Central memory CD8-positive, alpha-beta T cell (primary cell): ENCODE measurements at places on chromosomes 13 and 19.

GRCh38 chr19:53554804-53555203, 16.9 kb downstream of the ZNF331 start:
- DNase-seq: no peak

DNA sequence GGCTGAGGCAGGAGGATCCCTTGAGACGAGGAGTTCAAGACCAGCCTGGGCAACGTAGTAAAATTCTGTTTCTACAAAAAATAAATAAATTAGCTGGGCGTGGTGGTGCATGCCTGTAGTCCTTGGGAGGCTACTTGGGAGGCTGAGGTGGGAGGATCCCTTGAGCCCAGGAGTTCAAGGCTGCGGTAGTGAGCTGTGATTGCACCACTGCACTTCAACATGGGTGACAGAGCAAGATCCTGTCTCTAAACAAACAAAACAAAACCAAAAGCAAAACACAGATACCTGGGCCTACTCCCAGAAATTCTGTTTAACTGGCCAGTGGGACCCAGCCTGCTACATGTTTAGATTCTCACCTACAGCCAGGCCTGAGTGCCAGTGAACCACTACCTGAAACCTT, 74.6 kb upstream of the MEDAG start:
- DNase-seq: no peak

DNA sequence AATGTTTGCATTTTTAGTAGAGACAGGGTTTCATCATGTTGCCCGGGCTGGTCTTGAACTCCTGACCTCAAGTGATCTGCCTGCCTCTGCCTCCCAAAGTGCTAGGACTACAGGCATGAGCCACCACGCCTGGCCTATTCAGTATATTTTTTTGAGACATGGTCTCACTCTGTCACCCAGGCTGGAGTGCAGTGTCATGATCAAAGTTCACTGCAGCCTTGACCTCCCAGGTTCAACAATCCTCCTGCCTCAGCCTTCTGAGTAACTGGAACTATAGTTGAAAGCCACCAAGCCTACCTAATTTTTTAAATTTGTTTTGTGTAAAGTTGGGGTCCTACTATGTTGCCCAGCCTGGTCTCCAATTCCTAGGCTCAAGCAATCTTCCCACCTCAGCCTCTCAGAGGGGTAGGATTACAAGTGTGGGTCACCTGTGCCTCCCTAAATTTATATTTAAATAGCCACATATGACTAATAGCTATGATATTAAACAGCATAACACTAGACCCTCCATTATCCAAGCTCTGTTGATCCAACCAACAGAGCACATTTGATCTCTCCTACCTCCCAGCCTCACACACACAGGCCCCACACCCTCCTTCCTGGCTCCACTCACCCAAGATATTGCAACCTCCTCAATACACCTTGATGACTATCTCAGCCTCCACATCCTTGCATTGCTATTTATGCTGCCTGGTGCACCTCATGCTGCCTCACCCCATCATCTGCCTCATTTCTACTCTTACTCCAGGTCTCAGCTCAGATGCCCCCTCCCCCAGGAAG, 2.1 kb upstream of the CEACAM19 start:
- no peak for DNase-seq

DNA sequence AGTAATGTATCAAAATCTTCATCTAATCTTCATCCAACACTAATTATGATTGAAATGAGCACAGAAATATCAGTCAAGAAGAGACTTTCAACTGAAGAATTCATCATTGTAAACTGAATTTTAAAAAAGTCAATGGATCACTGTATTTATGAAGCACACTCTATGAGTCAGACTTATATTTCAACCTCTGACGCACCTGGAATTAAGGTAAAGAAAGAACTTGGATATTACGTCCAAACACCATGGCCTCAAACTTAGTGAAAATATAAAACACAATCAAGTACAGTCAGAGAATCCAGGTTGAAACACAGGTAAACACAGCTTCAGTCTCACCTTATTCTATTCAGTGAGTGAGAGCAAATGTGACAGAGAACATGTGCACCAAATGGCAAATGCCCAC, 39.5 kb downstream of the MIPEP start:
- no peak for DNase-seq

- DNase-seq: peak; percentile 74
Observed at GRCh38 chr19:41531438-41532311, 44.3 kb upstream of the CEACAM21 start.

GRCh38 chr13:42378383-42378780, 106.4 kb downstream of the AKAP11 start:
- DNase-seq: no peak

GRCh38 chr13:77861741-77862140, 56.9 kb downstream of the EDNRB start:
- DNase-seq: no peak

- no peak for DNase-seq
Observed at GRCh38 chr19:3161453-3161852, 17.1 kb upstream of the S1PR4 start.

DNA sequence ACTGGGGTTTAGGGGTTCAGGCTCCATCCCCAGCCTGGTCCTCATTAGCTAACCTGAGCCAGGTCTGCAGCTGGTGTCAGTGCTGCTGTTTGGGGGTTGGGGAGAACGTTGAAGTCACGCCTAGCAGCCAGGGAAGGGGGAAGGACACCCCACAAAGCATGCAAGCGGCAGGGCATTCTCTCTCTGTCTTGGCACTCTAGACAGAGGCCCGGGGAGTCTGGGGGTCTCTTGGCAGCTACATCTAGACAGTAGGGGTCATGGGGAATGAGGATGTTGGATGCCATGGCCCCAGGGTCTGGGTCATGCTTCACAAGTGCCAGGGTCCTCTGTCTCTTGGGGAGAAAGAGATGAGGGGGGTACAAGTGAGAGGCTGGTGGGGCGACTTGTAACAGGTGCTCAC, 2.6 kb downstream of the ERICH4 start:
- no peak for DNase-seq

DNA sequence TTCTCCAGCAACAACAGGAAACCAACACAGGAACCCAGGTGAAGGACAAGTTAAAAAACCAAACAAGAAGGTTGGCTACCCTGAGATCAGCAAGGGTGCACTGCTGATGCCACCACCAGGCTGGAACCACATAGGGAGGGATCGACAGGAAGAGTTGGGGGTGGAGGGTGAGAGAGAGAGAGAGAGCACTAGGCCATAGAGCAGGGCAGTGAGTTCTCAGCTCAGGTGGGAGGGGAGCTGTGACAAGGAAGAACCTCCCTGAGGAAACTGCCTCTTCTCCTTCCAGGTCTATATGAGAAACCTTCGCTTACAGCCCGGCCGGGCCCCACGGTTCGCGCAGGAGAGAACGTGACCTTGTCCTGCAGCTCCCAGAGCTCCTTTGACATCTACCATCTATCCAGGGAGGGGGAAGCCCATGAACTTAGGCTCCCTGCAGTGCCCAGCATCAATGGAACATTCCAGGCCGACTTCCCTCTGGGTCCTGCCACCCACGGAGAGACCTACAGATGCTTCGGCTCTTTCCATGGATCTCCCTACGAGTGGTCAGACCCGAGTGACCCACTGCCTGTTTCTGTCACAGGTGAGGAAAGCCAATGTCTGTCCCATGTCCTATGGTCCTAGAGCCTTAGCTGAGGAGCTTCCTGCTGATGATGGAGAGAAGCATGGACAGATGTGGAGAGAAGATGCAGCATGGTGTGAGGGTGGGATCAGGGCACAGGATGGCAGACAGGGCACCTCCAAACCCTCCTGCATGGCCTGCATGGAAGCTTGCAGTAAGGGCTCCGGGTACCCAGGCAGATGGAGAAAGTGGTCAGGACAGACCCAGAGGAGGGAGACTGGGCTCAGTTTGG, 2.5 kb downstream of the KIR2DL4 start:
- DNase-seq: no peak

GRCh38 chr13:110394371-110394841, 87.3 kb downstream of the COL4A2 start:
- no peak for DNase-seq

DNA sequence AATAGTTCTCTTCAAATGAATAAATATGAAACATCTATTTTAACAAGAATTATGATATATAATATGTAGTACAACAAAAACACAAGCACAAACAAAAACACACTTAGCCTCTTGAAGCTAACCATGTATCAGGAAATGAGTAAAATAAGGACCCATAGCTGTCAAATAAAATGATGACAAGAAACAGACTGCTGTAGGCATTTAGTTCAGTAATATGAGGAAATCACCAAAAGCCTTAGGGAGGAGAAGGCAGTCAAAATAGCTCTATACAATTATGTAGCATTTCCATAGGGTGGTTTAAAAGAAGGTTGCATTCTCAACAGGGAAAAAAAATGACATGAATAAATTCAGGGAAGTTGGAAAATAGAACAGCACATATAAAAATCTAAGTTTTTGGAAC, 163.4 kb downstream of the PCDH20 start:
- no peak for DNase-seq

DNA sequence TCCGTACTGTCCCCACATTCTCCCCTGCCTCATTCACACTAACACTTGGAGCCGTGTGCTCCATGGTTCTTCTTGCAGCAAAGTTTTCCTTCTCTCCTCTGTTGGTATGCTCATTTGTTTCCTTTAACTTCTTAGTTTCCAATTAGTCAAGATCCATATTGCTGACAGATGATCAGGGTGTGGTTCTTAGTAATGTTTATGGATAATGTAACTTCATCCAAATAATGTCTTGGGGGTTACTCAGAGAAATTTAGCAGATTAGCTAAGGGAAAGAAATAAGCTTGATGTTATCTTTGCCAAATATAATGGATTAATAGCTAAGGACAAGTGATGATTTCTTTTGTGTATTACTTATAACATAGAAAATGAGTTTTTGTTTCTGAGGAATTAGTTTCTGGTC, 174.4 kb downstream of the NUFIP1 start:
- DNase-seq: no peak

- DNase-seq: no peak
Observed at GRCh38 chr13:49220036-49220855, at the start of gene MLNR. Gene MLNR (plus strand): TSS chr13:49220338. CDS start chr13:49220338, 0 bp downstream.

DNA sequence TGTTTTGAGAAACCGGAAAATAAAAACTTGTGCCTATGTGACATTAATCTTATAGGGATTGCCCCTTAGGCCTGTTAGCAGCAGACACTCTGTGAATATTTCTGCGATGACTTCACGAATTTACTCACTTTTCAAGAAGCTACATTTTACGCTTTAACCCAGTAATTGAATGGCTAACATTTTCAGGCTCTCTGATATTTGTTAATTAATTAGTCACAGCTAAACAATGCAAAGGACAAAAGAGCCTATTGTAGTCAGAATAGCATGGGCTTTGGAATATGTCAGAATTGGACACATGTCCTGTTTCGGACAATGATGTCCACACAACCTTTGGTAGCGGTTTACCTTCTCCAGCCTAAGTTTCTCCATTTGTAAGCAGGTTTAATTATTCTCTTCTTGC, 506.6 kb downstream of the EFNB2 start:
- no peak for DNase-seq

GRCh38 chr19:38769635-38770211, 3.6 kb downstream of the LGALS7 start:
- DNase-seq: peak; percentile 97

DNA sequence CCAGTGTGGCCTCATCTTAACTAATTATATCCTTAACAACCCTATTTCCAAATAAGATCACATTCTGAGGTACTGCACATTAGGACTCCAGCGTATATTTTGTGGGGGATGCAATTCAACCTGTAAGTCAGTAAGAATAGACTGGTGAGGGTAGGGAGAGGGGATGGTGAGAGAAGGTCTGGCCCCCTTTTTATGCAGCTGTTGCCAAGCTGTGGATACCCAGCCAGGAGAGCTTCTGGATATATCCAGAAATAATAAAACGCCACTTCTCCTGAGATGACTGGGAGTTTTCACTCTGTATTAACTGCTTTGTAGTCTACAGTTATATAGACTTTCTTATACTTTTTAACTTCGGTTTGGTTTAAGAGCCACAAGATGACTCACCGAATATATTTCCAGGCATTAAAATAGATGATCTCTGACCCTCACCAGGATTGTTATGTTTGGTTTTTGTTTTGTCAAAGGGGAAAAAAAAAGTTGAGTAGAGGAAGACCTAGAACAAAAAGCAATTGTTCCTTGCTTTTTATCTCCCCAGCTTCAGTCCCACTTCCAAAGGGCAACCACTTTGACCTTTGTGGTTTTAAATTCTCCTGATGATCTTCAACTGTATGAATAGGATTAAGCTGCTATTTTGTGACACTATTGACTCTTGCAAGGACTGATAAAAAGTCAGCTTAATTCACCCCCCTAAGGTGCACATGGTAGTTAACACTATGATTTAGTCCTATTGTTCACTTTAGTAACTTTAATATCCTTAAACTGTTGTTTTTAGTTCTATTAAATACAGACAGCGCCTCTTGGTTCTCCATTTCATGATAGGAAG, 3.1 kb upstream of the NEK3 start:
- DNase-seq: no peak

GRCh38 chr19:57709616-57710015, 612 bp upstream of the ZNF154 start:
- DNase-seq: no peak

- no peak for DNase-seq
Observed at GRCh38 chr13:100983111-100983510, 308.5 kb upstream of the TMTC4 start.

DNA sequence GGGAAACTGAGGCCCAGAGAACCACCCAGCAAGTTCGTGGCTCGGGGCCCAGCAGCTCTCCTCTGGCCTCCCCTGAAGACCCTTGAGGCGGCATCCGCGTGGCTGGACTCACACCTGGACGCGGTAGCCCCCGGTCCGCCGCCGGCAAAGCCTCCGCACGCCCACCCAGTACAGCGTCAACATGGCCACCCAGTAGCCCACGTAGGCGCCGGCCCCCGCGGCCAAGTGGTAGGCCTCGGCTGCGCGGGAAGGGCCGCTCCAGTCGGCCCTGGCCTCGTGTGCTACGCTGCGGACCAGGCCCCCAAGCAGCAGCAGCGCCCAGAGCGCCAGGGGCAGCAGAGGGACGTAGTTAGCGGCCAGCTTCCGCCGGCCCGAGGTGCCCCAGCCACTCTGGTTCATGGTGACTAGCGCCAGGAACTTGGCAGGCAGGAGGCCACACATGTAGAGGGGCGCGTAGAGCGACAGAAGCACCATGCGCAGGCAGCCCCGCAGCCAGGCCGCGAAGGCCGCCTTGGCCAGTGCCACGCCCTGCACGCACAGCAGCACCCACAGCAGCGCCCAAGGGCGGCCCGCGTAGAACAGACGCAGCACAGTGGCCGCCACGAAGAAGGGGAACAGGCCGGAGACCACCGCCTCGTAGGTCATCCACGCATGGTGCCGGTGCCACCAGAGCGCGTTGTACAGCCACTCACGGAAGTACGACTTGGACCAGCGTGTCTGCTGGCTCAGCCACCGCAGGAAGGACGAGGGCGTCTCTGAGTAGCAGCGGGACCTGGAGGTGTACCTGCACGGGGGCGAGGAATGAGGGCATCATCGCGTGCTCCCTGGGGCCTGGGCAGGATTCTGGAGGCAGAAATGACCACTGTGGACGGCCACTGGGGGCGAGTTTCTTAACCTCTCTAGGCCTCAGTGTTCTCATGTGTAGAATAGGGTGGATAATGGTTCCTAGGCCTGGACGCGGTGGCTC, 10.2 kb downstream of the HAS1 start:
- DNase-seq: no peak

DNA sequence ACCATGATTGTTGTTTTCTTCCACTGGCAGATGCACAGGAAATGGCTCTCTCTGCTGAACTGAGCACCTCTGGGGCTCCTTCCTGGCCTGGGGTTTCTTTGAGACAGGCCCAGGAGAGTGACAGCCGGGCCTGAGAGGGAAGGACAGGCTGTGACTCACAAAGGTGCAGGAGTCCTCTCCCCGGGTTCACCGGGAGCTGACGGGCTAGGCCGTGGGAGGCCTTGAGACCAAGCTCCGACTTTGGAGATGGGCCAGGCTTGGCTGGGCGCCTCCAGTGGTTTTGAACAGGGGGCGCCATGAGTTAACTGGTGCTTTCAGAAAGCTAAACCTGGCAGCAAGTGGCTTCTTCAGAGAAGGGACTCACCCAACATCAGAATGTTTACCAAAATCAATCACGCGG, 143.4 kb downstream of the URI1 start:
- no peak for DNase-seq
